ENCODE measurements at places on chromosomes 5 and 9. TPM values are rescaled to one million over a fixed set of nuclear protein-coding genes. Genes with fewer than 3 reads are reported as not detected.

CERCAM gene
- 73.4 TPM for total RNA-seq

PFDN1 gene
- total RNA-seq = 48.4 TPM

ANKRD18A gene
- total RNA-seq = not detected

TMEM174 gene
- not detected for total RNA-seq

OR13C3 gene
- total RNA-seq = not detected

SPATA31A3 gene
- not detected for total RNA-seq

TUSC1 gene
- total RNA-seq = 8.5 TPM

TBC1D2 gene
- total RNA-seq = 8.2 TPM

LCN9 gene
- total RNA-seq = not detected

All from smooth muscle cell of the coronary artery (primary cell).